ENCODE measurements at places on chromosomes 2 and 18.

GRCh38 chr18:76209597-76209996, 285.4 kb downstream of the ZNF516 start:
- DNase-seq, result no peak

GRCh38 chr18:5519448-5520298, 24.1 kb downstream of the EPB41L3 start:
- no peak for DNase-seq

DNA sequence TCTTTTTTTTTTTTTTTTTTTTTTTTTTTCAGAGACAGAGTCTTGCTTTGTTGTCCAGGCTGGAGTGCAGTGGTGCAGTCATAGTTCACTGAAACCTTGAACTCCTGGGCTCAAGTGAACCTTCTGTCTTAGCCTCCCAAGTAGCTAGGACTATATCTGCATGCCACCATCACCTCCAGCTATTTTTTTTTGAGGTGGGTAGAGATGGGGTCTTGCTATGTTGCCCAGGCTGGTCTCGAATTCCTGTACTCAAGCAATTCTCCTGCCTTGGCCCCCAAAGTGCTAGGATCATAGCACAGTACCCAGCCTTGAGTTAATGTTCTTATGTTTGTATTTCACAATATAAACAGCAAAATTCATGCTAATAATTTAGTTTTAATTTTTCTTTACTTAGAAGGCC, 62.9 kb upstream of the IGFBP2 start:
- DNase-seq, result no peak

DNA sequence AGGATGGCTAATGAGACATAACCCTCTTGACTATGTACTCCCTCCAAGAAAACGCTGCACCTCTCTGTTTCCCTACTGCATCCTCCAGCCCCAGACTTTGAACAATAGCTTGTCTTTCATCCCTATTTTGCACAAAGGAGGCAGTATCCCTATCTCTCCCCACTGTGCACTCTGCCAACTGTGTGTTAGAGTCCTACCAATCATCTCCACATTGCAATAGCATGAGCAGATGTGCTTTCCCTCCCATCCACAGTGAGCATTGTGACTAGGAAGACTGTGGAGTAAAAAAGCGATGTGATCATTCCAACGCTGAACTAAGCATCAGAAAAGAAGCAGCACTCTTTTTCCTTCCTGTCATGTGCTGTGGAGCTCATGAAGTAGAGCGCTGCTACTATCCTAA, 206.3 kb upstream of the GULP1 start:
- no peak for DNase-seq

GRCh38 chr18:54392543-54393023, 34.9 kb downstream of the C18orf54 start:
- DNase-seq, result no peak

- DNase-seq, result no peak
Measured at GRCh38 chr2:239203443-239204135, 197.2 kb downstream of the HDAC4 start.

DNA sequence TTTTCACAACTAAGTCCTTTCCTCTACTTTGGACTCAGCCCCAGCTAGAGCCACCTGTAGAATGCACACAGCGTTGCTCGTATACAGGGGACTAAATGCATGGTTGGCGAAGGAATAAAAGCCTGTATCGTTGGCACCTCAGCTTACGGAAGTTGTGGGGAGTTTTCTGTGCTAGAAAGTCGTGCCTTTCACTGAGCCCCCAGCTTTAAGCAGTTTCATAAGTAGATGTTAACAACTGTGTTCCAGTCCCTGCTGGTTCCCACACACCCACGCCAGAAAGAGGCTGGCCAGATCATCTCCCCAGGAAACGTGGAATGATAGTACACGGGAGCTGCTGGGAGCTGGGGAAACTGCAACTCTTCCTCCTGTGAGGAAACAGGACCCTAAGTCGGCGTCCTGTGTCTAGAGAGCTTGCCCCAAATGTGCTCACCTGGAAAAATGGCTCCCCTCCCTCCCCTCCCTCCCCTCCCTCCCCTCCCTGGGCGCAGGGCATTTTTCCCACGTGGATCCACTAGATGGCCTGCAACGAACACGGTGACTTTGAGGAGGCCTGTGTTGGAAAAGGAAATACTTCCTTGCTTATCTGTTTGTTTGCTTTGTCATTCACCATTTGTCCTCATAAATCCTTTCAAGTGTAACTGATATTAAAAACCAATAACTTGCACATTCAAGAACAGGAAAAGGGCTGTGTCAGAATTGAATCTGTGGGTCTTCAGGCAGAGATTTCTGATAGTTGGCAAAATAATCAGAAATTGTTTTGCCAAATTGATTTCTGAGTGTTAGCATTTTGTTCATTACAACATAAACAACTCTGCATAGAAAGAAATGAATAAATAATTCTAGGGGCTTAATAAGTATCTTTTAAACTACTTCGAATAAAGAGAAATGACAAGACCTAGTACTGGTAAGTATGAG, 43.9 kb upstream of the RFX8 start:
- peak; percentile 24 for DNase-seq

Data from endothelial cell (in vitro differentiated cells).